ENCODE measurements at places on chromosomes 2 and 18.

GRCh38 chr2:63189026-63189425, 138.4 kb downstream of the OTX1 start:
- H3K4me1 ChIP-seq: no peaks in the 10 kb centered on the region
- no peak overlapping the region for H3K4me3 ChIP-seq
- H3K27me3 ChIP-seq: no peaks in the 10 kb centered on the region
- no peaks in the 10 kb centered on the region for H3K36me3 ChIP-seq

- H3K27ac ChIP-seq: no peak overlapping the region
- H3K36me3 ChIP-seq: no peaks in the 10 kb centered on the region
- H3K27me3 ChIP-seq: no peaks in the 10 kb centered on the region
- DNase-seq: no peak
Measured at GRCh38 chr2:204696124-204696523, 150.8 kb downstream of the PARD3B start.

- H3K27ac ChIP-seq: no peak overlapping the region
- H3K36me3 ChIP-seq: no peaks in the 10 kb centered on the region
- no peak for DNase-seq
- no peaks in the 10 kb centered on the region for H3K27me3 ChIP-seq
Measured at GRCh38 chr2:229387866-229388265, 116.8 kb upstream of the PID1 start.

GRCh38 chr2:207085110-207085509, 80.6 kb downstream of the KLF7 start:
- H3K4me1 ChIP-seq: peaks cover 8% of the 10 kb centered on the region
- no peak for DNase-seq
- no peaks in the 10 kb centered on the region for H3K27me3 ChIP-seq
- H3K36me3 ChIP-seq: peaks cover 4% of the 10 kb centered on the region
- H3K27ac ChIP-seq: no peak overlapping the region

DNA sequence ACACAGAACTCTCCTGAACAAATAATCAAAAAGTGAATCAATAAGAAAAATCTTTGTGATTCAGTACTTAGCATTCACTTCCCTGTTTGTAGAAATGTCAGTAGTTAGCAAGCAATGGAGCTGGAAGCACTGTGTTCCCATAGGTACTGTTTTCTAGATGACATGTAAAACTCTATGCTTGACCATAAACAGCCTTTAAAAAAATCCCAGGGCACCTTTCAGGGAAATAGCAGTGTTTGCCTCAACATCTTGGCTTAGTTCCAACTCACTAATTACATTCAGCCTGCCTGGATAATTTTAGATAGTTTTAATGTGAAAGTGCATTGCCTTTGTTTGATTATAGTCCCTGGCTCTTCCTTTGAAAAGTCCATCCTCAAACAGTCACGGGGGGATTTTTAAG, 721.8 kb downstream of the ERBB4 start:
- H3K36me3 ChIP-seq: no peaks in the 10 kb centered on the region
- no peak for DNase-seq
- no peak overlapping the region for H3K4me3 ChIP-seq
- H3K27me3 ChIP-seq: no peaks in the 10 kb centered on the region
- no peaks in the 10 kb centered on the region for H3K4me1 ChIP-seq

DNA sequence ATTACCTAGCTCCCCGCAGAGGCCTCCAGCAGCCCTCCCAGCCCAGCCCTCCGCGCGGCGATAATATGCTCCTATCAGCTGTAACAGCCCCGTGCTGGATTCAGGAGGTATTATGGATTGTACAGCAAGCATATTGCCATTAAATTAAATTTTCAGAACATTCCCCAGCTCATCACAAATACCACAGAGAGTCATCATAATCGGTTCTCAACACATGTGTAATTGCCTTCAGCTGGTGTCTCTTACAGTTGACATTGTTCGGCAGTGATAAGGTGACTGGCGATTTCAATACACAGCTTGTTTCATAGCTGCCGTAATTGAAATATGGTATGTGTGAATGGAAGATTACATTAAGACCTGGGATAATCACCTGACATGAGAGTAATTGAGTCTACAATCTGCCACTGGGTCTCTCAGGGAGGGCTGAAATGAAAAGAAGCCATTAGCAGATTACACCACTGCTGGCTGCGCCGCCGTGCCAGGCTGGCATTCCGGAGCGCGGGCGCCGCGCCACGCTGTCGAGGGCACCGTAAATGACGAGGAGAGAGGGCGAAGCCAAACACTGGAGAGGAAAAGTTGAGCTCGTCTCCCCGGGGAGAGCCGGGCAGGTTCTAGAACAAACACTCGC, 549.4 kb upstream of the SALL3 start:
- H3K27ac ChIP-seq: no peak overlapping the region
- H3K27me3 ChIP-seq: no peaks in the 10 kb centered on the region
- DNase-seq: no peak
- no peak overlapping the region for H3K4me3 ChIP-seq

DNA sequence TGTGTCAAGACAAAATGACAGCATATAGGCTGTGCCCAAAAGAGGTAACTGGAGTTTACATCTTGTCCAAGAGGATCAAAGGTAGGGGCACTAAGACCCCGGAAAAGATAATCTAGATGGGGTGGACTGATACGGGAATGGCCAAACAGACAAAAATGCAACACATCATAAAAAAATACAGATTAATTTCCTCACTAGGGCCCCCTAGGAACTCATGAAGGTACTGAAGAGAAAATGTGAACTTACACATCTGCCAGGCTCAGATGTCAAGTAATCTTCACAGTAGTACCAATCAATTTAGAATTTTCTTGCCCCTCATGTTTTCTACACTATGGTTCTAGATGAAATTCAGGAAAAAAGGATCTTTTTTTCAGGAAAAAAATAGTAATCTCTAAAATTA, 115.6 kb upstream of the REG3A start:
- H3K27ac ChIP-seq: no peak overlapping the region
- H3K4me1 ChIP-seq: no peaks in the 10 kb centered on the region
- no peak overlapping the region for H3K4me3 ChIP-seq
- no peak for DNase-seq
- H3K27me3 ChIP-seq: no peaks in the 10 kb centered on the region
